ENCODE measurements at places on chromosomes 12 and 14. TPM values are rescaled to one million over a fixed set of nuclear protein-coding genes. Genes with fewer than 3 reads are reported as not detected.
A peak's percentile ranks its signal among the peaks of the same experiment; 100 is the strongest.

- no peak for DNase-seq
These were observed 266.1 kb upstream of the LRIG3 start for GRCh38 chr12:59186451-59186850.

DNA sequence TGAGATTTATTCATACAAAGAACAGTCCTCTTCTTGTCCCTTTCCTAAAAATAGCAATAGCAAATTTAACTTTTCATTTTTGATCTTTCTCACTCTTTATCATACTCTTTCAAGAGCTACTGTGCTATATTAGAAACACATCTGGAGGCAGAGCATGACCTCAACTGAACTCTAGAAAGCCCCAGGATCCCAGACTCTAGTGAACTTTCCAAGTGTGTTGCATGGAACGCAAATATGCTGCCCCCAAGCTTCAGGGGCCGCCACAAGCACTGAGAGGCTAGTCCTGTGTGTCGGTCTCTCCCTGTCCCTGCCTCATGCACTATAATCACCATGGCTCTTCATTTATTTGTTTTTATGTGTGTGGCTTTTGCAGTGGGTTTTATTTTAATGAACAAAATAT is 38.7 kb upstream of the ZNF641 start:
- no peak for DNase-seq

- DNase-seq = no peak
These were observed 41.1 kb downstream of the CYP46A1 start for GRCh38 chr14:99724939-99725773.

DNA sequence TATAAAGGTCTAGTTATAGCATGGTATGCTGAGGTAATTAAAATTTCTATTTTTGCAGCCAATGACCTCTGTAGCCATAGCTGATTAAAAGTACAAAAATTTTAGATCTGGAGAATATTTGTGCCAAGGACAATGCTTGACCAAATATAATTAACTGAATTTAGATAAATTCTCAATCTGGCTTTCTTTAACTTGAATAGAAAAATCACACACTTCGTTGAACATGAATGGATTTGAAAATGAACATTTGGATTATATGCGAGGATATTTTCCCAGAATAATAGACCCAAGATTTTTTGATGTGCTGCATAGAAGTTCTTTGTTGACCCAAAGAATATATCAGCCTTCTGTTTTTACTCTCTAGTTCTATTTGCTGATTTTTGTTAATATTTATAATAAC is 38.4 kb upstream of the G2E3 start:
- no peak for DNase-seq

- no peak for DNase-seq
These were observed 2.6 kb downstream of the ITGA7 start for GRCh38 chr12:55704824-55705718.

- peak; percentile 52 for DNase-seq
These were observed 15.2 kb upstream of the PEBP1 start for GRCh38 chr12:118120579-118121363.

GRCh38 chr14:83255015-83255726 is 1721.5 kb upstream of the SEL1L start:
- no peak for DNase-seq

DNA sequence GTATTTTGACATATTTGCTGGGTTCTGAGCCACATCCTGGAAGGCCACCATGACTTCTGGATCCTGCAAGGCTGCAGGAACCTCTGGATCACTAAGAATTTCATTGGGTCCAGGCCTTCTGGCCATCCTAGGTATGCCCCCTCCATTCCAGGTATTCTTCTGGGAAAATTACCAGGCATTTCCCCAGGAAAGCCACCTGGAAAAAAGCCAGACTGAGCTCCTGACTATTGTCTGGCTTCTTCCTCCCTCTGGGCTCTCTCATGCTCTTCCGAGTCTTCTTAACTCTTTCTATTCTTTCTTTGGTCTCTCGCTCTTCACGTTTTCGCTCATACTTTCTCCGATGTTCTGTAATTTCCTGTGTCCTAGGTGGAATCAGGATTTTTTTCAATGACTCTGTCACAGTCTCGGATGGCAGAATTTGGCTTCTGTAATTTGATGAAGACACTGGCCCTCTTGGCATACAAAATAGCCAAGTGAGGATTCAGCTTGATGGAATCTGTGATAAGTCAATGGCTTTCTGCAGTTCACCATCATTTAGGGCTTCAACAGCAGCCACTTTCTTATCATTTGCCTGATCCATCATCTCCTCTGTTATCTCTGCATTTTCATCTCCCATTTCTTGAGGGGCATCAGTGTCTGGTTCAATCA is 42.6 kb downstream of the ATP23 start:
- no peak for DNase-seq

- DNase-seq = no peak
These were observed 42.2 kb upstream of the CRACR2A start for GRCh38 chr12:3795066-3795465.

GRCh38 chr14:90644882-90645281 is 171.3 kb downstream of the TTC7B start:
- DNase-seq = no peak

- no peak for DNase-seq
These were observed 58.1 kb downstream of the HSP90AA1 start for GRCh38 chr14:102028733-102029132.

TAS2R20 gene
- total RNA-seq = 1.3 TPM

TMTC2 gene
- total RNA-seq = 8.2 TPM

KRT86 gene
- total RNA-seq = not detected

CCDC196 gene
- total RNA-seq = not detected

RERGL gene
- not detected for total RNA-seq

PTMS gene
- 2.0 TPM for total RNA-seq
